ENCODE measurements at places on chromosomes 2 and 18.

GRCh38 chr2:203786549-203787351, 80.3 kb downstream of the CD28 start:
- peak; percentile 52 for DNase-seq

DNA sequence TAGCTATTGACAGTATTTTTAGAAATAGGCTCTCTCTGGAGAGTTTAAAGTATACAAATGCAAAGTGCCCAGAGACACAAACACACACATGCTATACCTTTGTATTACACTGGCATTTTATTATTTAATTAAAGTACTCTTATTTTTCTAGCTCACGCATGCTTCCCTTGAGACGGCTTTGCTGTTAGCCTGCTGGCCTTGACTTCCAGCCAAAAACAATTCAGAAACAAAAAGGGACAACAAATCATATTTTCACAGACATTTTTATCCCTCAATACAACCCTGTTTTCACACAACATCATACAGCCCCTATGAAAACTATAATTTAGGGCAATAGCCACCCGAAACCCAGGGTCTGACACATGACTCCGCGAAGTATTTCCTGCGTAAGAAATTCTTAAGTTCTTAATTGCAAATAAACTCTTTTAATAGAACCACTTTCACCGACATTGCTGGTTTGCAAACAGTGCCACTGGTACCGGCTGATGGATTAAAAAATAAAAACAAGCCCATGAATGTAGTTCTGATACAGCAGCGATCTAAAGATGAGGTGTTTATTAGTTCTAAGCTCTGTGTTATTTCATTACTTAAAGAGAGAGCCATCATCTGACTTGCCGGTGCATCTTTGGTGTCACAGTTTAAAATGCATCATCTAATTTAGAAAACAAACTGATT, 185.1 kb downstream of the TCF4 start:
- no peak for DNase-seq

DNA sequence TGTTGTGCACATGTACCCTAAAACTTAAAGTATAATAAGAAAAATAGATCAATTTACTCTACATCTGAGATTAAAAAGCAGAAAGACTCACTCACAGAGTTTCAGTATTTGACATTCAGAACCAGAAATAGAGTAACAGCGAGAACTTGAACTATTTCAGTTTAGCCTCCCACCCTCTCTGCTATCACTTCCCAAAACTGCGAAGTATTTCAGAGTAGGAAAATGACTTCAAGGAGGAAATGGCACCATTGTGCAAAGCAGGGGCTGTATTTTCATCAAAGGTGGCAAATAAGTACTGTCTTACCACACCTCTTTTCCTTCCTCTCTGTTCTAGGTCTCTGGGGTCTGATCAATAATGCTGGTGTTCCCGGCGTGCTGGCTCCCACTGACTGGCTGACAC, 13.6 kb downstream of the DHRS9 start:
- no peak for DNase-seq

DNA sequence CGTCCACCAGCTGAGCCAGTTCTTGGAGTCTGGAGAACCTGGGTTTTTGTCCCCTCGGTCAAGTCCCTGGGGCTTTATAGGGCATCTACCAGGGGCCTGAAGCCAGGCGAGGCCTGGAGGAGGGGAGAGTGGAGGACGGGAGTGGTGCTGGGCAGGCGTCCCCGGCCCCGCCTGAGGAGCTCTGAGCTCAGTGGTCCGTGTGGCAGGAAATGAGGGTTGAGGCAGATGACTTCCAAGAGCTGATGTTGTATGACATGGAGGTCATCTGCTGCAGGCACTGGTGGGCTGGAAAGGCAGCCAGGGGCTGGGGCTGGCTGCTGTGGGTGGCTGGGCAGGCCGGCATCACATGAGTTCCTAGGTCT, 118.5 kb upstream of the HS6ST1 start:
- DNase-seq: no peak

GRCh38 chr2:171147081-171147480, 13.6 kb downstream of the TLK1 start:
- DNase-seq: no peak

DNA sequence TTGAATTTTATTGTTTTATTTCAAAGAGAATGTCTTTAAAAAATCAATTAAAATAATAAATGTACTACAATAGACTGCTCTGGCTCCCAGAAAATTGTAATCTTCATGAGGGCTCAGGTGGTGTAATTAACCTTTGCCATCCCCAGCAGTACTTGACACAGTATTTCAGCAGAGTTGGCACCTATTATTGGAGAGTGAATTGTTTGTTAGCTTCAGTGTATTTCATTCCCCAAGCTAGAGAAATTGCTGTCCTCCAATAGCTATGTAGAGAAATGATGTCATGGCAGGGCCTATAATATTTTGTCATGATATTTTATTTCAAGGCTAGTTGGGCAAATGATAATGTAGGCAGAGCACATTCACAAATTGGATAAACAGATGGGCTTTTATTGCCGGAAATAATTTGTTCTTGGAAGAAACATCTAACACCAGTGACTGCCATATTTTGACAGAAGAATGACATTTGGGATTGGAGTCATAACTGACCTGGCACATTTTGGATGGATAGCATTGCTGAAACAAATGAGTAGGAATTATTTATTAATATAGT, 712.0 kb upstream of the NXPH2 start:
- DNase-seq: no peak
